HEK293T (cell line): ENCODE measurements at places on chromosomes 16 and 17.

- no peak for DNase-seq
Observed at GRCh38 chr16:21072976-21073375, 77.7 kb downstream of the DNAH3 start.

GRCh38 chr17:40730970-40731369, 24.2 kb downstream of the KRT25 start:
- DNase-seq, result no peak

GRCh38 chr17:13492737-13493122, 109.0 kb downstream of the HS3ST3A1 start:
- DNase-seq, result no peak

- no peak for DNase-seq
Observed at GRCh38 chr16:57724531-57724930, 11.0 kb upstream of the KATNB1 start.

GRCh38 chr17:34161690-34162089, 93.4 kb upstream of the CCL2 start:
- DNase-seq, result no peak

DNA sequence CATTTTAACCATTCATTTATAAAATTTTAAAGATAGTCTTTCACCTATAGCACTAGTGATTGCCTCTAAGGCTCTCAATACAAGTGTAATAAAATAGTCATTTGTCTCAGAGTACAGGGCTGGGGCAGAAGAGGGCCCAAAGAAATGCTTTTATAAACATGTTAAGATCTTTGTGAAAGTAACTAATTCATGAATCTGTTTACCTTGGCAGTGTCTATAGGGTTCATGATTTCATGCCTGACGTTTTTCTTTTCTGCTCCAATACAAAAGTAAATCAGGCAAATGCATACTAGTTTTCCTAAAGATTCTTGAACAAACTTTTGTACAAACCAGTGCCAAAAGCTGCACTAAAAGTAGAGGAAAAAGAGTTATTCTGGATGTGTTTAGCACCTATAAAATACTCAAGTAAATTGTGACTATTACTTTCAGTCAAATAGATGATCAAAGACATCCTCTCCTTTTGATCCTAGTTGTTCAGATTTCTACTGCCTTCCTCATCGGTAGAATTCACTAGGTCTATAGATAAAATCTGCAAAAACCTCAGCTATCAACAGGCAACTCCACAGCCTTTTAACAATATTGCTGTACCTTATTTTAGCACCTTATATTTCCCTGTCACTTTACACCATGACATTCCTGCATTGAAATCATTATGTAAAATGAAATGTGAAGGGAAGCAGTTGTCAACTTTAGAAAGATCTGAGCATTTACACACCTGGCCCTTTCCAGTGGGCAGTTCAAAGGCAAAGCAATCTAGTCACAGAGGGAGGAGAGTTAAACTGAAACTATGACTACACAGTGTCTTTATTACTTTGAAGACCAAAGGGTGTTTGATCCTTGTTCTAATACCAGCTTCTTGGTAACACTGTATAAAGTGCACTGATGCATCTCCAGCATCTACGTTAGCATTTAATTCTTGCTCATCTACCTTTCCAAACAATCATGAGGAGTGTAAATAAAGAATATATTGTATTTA, 100.0 kb upstream of the MED13 start:
- no peak for DNase-seq

- DNase-seq, result no peak
Observed at GRCh38 chr17:78046923-78047322, 81.6 kb downstream of the TMC6 start.

DNA sequence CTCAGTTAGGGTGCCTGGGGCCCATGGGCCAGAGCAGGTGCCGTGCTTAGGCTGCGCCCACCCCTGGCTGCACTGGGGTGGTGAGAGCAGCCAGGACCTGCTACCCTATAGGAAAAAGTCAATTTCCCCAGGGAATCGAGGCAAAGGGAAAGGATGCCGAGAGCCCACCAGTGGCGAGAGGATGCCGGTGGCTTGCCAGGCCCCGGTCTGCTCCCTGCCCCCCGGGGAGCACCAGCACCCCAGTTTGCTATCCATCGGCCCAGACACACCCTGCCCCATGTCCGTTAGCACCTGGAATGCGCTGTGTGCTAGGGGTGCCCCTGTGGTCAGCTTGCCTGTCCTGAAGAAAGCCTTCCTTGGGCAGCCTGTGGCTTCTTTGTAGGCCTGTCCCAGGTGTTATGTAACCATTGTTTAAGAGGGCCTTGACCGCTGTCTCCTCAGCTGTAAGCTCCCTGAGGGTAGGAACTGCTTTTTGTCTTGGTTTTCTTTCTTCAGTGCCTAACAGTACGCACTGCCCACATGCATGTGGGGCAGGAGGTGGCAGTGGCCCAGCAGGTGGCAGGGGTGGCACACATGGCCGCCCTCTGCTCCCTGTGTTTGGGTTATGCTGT, 40.8 kb downstream of the NT5M start:
- no peak for DNase-seq

GRCh38 chr17:75241996-75242460, 19.4 kb downstream of the GGA3 start:
- no peak for DNase-seq

GRCh38 chr17:8436169-8436843, 622 bp downstream of the NDEL1 start:
- DNase-seq, result peak; percentile 64

GRCh38 chr16:75532142-75532765, 3.7 kb downstream of the CHST5 start:
- no peak for DNase-seq

DNA sequence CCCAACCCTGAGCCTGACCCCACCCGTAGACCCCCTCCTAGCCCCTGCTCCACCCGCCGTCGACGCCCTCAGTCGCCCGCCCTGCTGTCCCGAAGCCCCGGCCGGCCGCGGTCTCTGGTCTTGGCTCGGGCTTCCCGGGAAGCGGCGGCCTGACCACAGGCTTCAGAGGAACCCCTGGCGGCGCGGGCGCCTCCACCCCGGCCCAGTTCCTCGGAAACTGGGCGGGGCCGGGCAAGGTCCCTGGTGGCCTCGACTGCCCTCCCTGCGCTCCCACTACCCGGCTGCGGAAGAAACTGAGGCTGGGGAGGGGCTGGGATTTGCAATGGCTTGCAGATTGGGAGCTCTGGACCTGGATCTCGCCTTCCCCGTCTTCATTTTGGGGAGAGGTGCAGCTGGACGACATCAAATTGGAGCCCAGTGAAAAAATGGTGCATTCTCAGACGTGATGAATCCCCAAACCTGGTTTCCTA, 692 bp upstream of the SOCS1 start:
- DNase-seq, result no peak

DNA sequence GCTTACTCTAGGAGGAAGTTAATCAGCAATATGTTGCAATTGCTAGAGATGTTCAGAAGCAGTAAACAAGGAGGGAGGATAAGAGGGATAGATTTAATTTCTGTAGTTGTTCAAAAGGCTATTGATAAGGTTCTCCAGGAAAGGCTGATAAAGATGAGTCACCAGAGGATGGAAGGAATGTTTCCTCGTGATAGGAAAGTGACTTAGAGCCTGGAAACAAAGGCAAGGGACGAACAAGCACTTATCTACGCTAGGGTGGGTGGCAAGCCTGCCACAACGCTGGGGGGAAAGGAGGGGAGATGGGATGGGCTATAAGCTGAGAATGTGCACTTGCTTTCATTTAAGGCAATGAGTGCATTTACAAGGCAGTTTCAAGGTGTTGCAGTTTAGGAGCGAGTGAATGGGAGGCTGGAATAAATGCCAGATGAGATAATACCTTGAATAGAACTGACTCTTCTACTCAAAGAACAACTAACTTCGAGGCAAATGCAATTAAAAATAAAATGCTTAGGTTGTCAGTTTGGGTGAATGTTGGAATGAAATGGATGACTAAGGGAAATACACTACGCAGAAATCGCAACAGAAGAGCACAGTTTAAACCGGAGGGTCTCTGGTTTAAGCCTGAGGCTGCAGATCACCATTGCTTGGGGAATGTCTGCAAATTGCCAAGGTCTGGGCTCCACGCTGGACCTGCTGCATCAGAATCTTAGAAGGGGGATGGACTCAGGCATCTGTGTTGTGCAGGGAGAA, 76.0 kb upstream of the RBBP6 start:
- no peak for DNase-seq

DNA sequence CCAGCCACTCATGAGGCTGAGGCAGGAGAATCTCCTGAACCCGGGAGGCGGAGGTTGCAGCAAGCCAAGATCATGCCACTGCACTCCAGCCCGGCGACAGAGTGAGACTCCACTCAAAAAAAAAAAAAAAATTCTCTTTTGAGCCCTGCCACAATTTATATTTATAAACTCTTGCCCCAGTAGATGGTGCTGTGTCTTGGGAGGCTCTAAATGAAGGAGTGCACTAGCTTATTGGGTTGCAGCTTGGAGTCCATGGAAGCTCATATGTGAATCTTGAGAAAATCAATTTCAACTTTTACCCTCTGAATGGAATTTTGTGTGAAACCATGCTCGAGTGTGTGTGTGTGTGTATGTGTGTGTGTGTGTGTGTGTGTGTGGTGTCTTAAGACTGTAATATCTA, 420.1 kb downstream of the HS3ST4 start:
- no peak for DNase-seq
